ENCODE measurements at places on chromosomes 7 and 10.

GRCh38 chr10:12667052-12667451 is 317.7 kb downstream of the CAMK1D start:
- DNase-seq: no peak

- no peak for DNase-seq
Measured at GRCh38 chr10:46026106-46026505, 4.3 kb downstream of the NCOA4 start.

GRCh38 chr7:134415700-134416099 is 43.2 kb downstream of the AKR1B1 start:
- no peak for DNase-seq

DNA sequence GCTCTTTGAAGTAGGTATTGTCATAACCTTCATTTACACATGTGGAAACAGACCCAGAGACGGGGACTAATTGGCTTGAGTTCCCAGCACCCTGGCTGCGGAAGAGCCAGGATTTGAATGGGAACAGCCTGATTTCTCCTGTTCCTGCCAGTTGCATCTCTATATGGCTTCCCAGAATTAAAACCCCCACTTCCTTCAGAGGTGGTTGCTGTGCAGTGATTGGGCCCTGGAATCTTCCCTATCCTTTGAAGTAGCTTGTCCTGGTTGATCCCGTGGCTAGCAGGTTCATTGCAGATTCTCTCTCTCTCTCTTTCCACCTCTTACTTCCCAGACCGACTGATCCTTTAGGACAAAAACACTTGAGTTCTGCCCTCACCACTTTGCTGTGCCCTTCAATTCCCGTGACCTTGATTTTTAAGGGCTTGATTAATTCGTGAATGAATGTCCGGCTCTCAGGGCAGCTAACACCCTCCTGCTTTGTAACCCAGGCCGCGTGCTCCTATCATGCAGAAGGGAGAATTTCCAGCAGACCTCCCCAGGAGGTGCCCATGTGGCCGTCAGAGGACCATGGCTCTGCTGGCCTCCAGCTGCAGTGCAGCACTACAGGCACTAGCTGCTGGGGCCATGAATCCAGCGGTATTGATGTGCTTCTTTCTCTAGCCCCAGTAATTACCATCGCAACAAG is 120.6 kb upstream of the AGK start:
- DNase-seq: no peak

DNA sequence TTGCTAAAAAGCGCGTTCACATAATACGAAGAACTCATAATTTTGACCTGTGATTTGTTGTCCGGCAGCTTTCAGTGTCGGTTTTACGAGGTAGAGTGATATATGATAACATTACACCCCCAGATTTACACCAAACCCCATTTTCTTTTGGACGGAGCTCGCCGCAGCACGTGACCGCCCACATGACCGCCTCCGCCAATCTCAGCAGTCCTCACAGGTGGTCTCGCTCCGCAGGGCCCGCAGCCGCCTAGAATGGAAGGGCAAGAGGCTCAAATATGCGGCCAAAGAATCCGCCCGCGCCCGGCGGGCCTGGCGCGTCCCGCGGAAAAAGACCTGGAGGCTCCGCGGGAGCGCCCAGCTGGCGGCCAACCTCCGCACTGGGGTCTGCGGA is at the start of gene HOXA7:
Gene HOXA7 (minus strand): TSS at position 168 of the 391 bp plus-strand sequence. CDS start 130 bp downstream, at position 38.
- DNase-seq: no peak

- DNase-seq: no peak
Measured at GRCh38 chr10:13512564-13512963, 16.2 kb downstream of the BEND7 start.

All from activated gamma-delta T cell treated with Interleukin-2 at 50 U/mL for 16 hours (primary cell).